Fibroblast of mammary gland (primary cell): ENCODE measurements at places on chromosomes 6 and 20.

DNA sequence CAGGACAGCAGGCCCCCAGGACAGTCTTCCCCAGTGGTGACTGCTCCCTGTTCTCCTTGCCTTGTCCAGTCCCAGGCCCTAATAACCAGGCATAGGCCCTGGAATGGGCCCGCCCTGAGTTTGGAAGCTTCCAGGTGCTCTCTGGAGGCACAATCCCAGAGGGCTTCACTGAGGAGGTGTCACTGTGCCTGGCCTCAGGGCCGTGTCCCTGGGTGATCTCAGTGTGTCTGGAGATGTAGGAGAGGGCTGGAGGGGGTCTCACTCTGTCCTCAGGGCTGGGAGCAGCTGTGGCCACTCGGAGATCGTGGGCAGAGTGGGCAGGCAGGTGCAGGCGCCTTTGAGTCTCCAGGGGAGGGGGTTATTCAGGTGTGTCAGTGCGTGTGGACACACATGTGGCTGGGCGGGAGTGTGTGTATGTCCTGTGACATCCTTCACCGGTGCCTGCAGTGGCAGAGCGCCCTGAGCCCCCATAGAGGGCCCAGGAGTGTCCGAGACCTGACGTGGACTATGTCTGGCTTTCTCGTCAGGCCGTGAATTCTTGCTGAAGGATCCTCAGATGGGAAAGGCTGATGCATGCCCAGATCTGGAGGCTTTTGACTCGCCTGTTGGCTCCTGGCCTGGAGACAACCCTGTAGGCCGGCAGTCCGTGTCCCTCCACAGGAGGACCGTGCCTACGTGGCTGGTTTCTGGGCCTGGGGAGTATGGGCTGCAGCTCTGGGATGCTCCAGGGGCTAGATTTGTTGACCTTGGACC, 5.5 kb upstream of the NPBWR2 start:
- DNase-seq = no peak

DNA sequence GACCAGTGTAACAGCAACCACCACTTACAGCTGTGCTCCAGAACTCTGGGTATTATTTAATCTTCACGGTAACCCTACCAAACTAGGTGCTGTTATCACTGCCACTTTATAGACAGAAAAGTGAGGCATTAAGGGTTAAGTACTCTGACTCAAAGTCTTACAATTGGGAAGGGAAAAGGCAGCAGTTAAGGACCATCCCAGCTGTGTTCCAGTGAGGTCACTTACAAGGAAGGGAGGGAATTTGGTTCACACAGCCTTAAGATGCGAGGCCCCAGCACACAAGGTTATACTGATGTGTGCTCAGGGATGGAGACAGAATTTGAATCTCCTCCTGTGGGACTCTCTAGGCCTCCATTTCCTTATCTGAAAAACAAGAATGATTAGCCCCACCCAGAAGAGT, 46.7 kb downstream of the TRERF1 start:
- DNase-seq = peak; percentile 84

- DNase-seq = peak; percentile 71
These were observed 214.7 kb upstream of the PROKR2 start for GRCh38 chr20:5531318-5532081.

DNA sequence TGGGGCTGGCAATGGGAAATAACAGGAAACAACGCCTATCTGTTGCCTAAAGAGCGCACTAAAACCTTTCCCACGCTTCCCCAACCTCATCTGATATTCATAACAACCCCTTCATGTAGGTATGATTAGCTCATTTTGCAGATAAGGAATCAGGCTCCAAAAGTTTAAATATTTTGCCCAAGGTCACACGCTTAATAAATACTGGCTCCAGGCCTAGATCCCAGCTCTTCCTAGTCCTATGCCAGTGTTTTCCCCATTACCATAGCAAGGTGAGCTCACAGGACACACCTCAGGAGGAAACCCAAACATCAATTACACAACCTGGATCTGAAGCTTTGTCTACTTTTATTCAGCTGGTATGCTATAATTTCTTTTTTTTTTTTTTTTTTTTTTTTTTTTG, 19.6 kb downstream of the MBOAT1 start:
- DNase-seq = no peak

GRCh38 chr6:154951345-154952200, 43.5 kb upstream of the TIAM2 start:
- DNase-seq = no peak

DNA sequence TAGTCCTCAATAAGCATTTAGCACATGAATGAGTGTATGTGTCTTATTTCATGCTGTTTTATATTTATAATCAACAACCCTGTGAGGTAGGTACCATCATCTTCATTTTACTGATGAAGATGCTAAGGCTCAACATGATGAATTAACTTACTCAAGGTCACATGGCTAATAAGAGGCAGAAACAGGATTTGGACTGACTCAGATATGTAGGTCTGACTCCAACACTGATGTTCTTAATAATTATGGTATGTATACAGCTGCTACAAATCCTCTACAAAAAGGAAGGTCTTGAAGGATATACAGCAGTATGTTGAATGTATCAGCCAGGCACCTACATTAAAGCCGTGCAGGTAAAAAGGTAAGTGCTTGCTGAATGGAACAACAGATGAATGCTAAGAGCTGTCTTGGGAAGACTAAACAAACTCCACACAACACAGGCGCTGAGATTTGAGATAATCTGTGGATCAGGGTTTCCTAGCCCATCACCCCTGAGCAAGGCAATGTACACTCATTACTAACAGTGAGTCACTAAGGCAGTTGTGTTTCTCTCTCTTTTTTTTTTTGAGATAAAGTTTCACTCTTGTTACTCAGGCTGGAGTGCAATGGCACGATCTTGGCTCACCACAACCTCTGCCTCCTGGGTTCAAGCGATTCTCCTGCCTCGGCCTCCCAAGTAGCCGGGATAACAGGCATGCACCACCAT, 31.9 kb downstream of the TTI1 start:
- peak; percentile 83 for DNase-seq
